ENCODE measurements at places on chromosomes 5 and 9. TPM values are rescaled to one million over a fixed set of nuclear protein-coding genes. Genes with fewer than 3 reads are reported as not detected.

Gene SLC45A2
- polyA plus RNA-seq, result not detected

Gene PNPLA7
- polyA plus RNA-seq, result 8.8 TPM

Gene FRMD3
- 0.75 TPM for polyA plus RNA-seq

Gene MAMDC4
- polyA plus RNA-seq, result 7.3 TPM

Gene PCDHB9
- polyA plus RNA-seq, result 0.37 TPM

Gene SPATA31E1
- not detected for polyA plus RNA-seq
